ENCODE measurements at places on chromosomes 11 and 22.

- DNase-seq = no peak
Observed at GRCh38 chr22:42648368-42649245, 585 bp downstream of the CYB5R3 start.

- no peak for DNase-seq
Observed at GRCh38 chr11:32034149-32034548, 56.7 kb upstream of the RCN1 start.

- DNase-seq = no peak
Observed at GRCh38 chr22:41230401-41230785, 10.3 kb downstream of the CHADL start.

DNA sequence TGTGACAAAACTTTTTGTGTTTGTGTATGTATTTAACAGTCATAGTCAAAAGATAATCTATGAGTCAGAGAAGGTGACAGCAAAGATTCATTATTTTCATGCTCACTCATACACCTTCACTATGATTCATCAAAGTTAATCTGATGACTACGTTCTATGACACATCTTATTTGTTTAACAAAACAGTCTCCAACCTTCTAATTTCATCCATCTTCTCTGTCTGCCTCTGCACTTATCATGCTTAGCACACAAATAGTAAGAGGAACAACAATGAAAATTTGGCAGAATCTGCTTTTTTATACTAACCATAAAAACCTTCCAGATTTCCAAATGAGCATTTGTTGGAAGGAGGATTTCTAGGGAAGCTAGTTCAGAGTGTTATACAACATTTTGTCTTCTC is 568.9 kb downstream of the LUZP2 start:
- DNase-seq = no peak

DNA sequence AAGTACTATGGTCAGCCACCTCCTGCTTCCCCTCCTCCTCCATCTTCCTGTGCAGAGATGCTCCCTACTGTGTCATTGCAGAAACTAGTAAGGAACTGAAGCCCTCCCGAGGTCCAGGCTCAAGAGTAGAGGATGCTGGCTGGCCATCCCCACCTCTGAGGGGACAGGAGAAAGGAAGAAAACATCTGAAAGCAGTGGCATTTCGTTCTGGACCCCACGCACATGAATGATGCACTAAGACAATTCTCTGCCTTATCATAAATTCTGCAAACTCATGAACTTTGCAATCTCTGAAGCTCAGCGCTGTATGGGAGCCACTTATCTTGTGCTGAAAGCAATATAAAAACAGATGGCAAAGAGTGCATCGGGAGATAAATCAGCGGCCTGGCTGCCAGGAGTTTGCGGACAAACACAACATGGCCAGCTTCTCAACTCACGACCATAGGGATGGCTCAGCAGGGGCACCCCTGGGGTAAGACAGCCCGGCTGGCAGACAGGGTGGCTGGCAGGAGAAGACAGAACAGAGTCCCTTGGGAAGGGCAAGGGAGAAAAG is 306.4 kb downstream of the NXPE2 start:
- DNase-seq = no peak

GRCh38 chr22:49620003-49620556 is 207.6 kb downstream of the BRD1 start:
- no peak for DNase-seq

- no peak for DNase-seq
Observed at GRCh38 chr11:130068986-130069658, 572 bp upstream of the APLP2 start.
